PC-9 (cell line): ENCODE measurements at places on chromosomes 3 and 15. TPM values are rescaled to one million over a fixed set of nuclear protein-coding genes. Genes with fewer than 3 reads are reported as not detected.
A peak's percentile ranks its signal among the peaks of the same experiment; 100 is the strongest.

The SUMF1 gene
- 41.6 and 50.9 TPM in 2 replicates for total RNA-seq

GRCh38 chr15:80466543-80466942 lies 62.4 kb downstream of the ARNT2 start:
- no peak for DNase-seq

- DNase-seq = peak; percentile 89
Measured at GRCh38 chr3:49132437-49133225, at the start of gene LAMB2. Gene LAMB2 (minus strand): TSS chr3:49133050. CDS start chr3:49132867, 183 bp downstream.

The IFT57 gene
- total RNA-seq = 55.2 and 65.7 TPM in 2 replicates

- DNase-seq = no peak
Measured at GRCh38 chr3:162141272-162141791, 644.7 kb downstream of the OTOL1 start.
